ENCODE measurements at places on chromosomes 2 and 18.

GRCh38 chr18:72360634-72361033 lies 183.5 kb downstream of the CBLN2 start:
- DNase-seq = no peak

DNA sequence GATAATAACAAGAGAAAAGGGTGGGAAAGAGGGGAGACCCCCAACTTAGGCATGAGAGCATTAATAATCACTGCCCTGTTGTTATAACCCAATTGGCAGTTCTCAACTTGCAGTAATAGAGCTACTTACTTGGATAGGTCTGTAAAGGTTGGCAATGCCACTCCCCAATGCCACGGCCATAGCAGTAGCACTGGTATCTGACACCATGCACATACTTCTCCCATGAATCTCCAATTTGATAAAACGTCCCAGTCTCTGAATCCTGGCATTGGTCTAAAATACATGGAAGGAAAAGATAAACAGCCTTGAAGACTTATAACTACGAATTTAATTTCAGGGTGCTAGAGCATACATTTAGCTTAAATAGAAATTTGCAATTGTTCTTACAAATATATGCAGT lies 16.8 kb downstream of the FN1 start:
- no peak for DNase-seq

DNA sequence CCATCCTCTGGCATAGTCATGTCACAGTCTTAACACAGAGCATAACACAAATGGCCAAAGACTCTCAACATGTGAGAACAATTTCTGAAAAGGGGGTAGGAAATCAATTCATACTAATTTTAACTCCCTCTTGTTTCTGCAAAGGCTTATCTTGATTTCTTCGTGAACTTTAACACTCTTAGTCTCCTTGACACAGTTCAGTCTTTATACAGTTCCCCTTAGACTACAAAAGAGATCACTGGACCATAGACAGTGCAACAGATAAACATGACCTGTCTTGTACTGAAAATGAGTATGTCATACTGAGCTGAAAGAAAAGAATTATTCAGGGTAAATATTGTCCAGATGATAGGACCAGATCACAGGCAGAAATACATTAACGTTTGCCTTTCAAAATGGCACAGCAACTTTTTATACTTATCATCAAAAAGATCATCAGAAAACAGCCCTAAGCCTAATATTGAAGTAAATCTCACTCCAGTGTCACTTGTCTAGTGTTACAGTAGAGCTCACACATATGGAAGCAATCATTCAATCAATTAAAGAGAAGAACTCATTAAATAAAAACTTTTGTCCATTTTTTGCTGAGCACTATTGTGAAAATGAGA lies 56.4 kb upstream of the VRK2 start:
- no peak for DNase-seq

GRCh38 chr2:242011516-242011915 lies 142.0 kb downstream of the RTP5 start:
- no peak for DNase-seq

- no peak for DNase-seq
Observed at GRCh38 chr2:43127941-43128558, 98.4 kb downstream of the ZFP36L2 start.

DNA sequence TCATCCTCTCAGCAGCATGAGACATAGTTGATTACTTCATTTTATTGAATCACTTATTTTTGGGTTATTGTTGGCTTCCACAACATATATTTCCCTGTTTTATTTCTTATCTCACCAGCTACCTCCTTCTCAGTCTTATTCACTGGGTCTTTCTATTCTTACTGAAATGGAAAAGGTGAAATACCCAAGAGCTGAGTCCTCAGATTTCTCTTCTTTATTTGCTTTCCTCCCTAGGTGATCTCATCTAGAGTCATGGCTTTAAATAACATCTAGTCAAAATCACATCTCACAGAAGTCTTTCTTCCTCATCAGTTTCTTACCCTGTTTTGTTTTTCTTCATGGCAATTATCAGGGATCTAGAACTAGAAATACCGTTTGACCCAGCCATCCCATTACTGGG lies 105.0 kb upstream of the RBBP8 start:
- DNase-seq = no peak

DNA sequence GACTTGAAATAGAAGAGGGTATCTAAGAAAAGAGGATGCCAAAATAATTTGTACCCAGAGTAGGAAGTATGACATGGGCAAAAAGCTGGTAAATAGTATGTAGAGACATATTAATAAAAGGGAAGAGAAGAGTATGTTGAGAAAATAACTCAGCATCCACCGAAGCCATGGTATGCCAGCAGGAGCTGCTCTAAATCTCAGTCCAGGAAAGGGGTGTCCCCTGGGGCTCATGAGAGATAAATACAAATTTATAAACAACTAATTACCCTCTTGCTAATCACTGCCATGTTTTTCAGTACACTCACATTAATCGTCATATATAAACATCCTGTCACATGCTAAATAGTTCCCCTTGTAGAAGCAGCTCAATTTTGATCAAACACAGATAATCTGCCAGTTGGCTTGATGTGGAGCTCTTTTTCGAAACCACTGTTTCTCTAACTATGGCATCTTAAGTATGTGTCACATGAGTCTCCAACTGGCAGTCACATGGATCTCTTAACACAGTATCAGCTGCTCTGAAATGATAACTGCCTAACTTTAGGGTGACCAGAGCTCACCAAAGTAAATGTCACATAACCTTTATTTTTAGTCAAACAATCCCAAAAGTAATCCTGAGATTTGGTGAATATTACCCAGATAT lies 31.9 kb downstream of the EXOC6B start:
- DNase-seq = no peak

DNA sequence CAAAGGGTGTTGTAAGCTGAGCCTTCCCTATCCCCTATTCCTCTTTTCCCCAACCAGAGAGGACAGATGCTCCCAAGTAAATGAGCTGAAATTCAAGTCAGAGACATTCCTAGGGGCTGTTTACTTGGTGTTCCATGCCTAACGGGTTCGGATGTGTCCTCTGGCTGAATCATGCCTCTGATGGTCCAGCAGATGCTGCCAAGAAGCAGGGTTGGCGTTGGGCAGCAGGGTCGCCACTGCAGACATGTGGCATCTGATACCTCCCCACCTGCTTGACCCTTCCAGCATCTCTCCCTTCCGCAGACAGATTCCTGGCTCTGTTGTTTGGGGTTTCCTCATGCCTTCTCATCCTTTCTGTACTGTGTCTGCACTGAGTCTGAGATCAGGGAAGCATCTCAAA lies 108.3 kb downstream of the HNRNPLL start:
- no peak for DNase-seq

DNA sequence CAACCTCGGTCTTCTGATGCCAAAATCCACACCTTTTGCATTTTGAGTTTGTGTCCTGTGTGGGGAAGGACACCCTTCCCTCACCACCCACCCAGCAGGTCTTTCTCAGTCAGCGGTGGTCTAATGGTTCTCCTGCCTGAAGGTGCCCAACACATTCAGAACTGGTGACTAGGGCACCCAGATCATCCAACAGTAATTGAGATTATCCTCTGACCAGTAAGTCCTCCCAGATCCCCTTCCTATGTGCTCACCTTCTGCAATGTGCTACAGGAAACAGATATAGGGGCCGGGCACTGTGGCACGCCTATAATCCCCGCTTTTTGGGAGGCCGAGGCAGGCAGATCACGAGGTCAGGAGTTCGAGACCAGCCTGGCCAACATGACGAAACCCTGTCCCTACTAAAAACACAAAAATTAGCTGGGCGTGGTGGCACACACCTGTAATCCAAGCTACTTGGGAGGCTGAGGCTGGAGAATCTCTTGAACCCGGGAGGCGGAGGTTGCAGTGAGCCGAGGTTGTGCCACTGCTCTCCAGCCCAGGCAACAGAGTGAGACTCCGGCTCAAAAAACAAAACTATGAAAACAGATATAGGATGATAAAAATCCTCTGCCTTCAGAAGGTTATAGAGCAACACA lies 56.2 kb downstream of the REEP1 start:
- no peak for DNase-seq

- DNase-seq = no peak
Observed at GRCh38 chr2:55958756-55959155, 35.2 kb upstream of the EFEMP1 start.

- DNase-seq = no peak
Observed at GRCh38 chr18:78978349-78979055, 1.1 kb upstream of the SALL3 start.

GRCh38 chr2:20118051-20118450 lies 66.6 kb upstream of the LAPTM4A start:
- no peak for DNase-seq

- DNase-seq = no peak
Observed at GRCh38 chr2:148935791-148936190, 60.8 kb downstream of the KIF5C start.

GRCh38 chr18:59429608-59430007 lies 70.5 kb upstream of the LMAN1 start:
- no peak for DNase-seq

GRCh38 chr2:110097506-110098220 lies 18.0 kb downstream of the MALL start:
- DNase-seq = no peak

All from NCI-H774 (cell line).